Esophagus squamous epithelium (tissue), 5 donors: ENCODE measurements at places on chromosomes 11 and 22.

- no peak for DNase-seq
Measured at GRCh38 chr11:115980337-115981103, 476.3 kb upstream of the CADM1 start.

DNA sequence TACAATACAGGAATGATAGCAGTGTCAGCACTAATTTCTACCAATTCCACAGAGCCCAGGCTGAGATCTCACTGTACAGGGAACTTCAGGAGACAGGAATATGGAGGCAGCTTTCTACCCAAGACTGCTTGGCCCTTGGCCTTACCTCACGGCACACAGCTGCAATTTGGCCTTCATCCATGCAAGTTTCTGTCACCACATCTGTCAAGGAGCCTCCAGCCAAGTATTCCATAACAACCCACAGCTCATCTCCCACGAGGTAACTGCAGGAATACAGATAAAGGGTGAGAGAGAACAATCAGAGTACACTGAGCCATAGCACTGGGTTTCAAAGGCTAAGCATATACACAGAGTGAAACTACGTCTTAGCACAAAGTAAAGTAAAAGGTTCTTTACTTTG is 39.0 kb upstream of the GDPD4 start:
- DNase-seq = no peak

DNA sequence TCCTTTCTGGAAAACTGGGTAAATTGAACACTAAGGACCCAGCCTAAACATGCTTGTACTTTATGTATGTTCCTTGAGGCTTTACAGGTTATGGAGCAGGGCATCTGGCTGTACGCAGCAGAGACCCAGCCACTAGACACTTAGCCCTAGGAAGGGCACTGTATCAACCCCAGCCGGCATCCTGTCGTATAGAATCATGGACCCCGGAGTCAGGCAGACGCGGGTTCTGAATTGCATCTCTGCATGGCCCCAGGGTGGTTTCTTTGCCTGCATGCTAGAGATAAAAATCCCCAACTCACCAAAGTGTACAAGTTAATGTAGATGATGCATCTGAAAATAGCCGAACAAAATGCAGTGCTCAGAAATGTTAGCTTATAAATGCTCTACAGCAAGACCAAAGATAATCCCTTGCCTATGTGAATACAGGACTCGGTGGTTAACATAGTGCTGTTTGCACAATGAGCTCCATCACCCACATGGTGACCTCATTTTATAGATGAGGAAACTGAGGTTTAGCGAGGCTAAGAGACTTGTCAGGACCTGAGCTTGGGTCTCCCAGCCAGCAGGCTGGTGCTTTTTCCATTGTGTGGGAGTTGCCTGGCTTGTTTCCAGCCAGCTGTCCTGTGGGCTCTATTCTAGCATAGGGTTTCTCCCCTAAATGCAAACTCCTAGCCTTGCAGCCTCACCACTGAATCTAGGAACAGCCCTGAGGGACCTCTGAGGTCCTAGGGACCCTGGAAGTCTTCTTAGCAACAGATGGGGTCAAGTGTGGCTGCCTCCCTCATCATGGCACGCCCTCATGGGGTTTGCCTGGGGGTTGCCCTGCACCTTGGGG is 7.3 kb downstream of the CD6 start:
- DNase-seq = no peak

DNA sequence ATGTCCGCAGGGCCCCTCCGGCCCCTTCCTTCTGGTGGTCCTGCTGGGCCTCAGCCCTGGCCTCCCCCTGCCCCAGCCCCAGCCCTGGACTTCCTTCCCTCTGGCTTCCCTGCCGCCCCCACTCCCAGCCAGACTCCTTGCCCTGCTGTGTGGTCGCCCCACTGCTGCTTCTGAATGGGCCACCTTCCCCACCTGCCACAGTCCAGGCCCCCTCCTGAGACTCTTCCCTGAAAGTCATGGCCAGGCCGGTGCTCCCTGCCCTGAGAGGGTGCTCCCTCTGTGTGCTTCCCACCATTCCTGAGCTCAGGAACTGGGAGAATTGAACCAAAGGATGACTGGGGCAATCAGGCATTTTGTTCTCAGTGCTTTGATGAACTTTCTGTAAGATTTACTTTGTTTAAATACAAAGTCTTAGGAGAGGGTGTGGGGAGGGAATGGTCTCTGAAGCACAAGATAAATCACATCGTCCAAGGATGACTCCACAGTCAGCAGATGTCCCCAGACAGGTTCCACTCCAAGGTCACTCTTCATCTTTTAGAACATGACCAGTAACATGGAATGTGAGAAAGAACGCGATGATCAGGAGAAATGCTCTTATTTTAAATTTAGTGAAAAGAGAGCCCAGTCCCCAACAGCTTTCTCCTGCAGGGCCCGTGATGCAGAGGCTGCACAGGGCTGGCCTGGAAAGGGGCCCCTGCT is 774 bp downstream of the APOBEC3D start:
- no peak for DNase-seq

DNA sequence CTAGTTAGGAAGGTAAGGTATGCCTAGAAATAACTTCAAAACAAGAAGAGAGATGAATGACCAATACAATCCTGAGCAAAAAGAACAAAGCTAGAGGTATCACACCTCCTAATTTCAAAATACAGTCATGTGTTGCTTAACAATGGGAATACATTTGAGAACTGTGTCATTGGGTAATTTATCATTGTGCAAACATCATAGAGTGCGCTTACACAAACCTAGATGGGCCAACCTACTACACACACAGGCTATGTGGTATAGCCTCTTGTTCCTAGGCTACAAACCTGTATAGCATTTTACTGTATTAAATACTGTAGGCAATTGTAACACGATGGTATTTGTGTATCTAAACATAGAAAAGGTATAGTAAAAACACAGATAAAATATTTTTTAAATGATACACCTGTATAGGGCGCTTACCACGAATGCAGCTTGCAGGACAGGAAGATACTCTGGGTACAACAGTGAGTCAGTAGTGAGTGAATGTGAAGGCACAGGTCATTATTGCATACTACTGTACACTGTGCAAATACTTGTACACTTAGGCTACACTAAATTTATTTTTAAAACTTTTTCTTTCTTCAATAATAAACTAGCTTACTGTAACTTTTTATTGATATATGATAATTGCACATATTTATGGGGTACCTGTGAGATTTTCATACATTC is 48.2 kb downstream of the STK33 start:
- DNase-seq = no peak
